ENCODE measurements at places on chromosomes 11 and 22.

DNA sequence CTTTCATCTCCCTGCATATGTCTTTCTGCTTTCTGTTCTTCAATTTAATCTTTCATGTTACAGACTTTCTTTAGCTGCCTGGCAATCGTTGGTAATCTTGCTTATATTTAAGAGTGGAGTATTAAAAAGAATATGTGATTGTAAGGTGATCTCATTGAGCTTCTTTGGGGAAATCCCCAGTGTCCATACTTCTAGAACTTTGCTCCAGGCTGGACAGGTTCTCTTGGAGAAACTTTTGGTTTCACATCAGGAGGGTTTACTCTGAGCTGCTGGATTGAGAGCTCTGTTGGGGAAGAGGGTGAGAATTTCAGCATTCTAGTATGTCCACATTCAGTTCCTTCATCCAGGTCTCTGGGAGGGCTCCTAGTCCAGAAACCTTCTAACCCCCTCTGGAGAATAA, 16.1 kb downstream of the LRRC75B start:
- no peak for DNase-seq

- DNase-seq, result no peak
Measured at GRCh38 chr11:129290966-129291365, 84.7 kb upstream of the BARX2 start.

- DNase-seq, result no peak
Measured at GRCh38 chr11:6617315-6617781, 1.9 kb downstream of the TPP1 start.

GRCh38 chr11:67371189-67371910, 2.0 kb downstream of the CLCF1 start:
- DNase-seq, result peak; percentile 75

Data from B cell (primary cell).